ENCODE measurements at places on chromosomes 5 and 9.
A peak's percentile ranks its signal among the peaks of the same experiment; 100 is the strongest.

DNA sequence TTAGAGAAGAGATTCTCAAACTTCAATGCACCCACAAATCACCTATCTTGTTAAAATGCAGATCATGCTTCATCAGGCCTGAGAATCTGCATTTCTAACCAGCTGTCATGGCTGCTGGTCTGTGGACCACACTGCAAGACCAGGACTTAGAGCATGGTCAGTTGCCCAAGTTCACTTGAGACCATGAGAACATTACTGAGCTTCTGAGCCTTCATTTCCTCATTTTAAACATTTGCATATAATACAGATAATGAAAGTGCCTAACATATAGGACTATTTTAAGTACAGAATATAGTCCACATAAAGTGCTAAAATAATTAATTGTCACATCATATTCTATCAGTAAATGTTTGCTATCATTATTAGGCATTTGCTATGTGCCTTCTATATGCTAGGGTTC, 260.8 kb upstream of the TNC start:
- no peak for DNase-seq

- DNase-seq: no peak
Observed at GRCh38 chr5:124330595-124331220, 415.7 kb downstream of the ZNF608 start.

DNA sequence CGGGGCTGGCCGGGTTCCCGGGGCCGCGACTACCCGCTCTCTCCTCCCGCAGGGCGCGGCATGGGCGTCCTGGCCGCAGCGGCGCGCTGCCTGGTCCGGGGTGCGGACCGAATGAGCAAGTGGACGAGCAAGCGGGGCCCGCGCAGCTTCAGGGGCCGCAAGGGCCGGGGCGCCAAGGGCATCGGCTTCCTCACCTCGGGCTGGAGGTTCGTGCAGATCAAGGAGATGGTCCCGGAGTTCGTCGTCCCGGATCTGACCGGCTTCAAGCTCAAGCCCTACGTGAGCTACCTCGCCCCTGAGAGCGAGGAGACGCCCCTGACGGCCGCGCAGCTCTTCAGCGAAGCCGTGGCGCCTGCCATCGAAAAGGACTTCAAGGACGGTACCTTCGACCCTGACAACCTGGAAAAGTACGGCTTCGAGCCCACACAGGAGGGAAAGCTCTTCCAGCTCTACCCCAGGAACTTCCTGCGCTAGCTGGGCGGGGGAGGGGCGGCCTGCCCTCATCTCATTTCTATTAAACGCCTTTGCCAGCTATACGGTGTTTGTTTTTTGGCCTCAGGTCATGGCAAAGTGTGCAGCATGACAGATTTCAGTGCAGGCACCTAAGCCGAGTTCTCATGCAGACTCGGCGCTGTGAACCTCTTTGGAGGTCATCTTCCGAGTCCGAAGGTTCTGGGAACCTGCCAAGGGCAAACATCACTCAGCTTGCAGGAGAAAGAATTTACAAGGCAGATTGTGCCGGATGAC, 516 bp downstream of the MRPL41 start:
- DNase-seq: peak; percentile 4

GRCh38 chr9:122307925-122308324, 43.2 kb downstream of the MRRF start:
- no peak for DNase-seq

DNA sequence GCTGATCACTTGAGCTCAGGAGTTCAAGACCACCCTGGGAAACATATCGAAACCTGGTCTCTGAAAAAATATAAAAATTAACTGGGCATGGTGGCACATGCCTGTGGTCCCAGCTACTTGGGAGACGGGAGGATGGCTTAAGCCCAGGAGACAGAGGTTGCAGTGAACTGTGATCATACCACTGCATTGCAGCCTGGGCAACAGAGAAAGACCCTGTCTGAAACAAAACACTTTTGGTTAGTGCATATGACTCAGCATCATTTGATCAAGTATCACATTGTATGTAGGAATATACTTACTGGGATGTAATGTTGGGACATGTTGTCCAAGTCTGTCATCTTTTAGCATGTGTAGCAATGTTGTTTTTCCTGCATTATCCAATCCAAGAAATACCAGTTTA, 12.0 kb downstream of the SAR1B start:
- DNase-seq: no peak

DNA sequence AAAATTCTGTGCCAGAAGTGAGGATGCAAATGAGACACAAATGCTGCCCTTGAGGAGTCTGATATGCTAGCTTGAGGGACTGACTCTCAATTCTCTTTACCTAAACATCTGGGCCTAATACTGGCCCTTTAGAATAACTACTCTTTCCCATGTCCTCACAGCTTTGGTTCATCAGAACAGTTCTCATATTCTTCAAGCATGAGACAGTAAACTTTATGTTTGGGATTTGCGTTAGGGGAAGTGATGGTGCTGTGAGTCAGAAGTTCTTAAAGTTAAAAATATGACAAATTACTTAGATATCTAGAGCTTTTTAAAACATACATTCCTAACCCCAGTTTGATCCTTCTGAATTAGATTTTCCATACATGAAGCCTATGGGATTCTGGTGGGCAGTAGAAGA, 665.0 kb upstream of the RGMB start:
- DNase-seq: no peak

DNA sequence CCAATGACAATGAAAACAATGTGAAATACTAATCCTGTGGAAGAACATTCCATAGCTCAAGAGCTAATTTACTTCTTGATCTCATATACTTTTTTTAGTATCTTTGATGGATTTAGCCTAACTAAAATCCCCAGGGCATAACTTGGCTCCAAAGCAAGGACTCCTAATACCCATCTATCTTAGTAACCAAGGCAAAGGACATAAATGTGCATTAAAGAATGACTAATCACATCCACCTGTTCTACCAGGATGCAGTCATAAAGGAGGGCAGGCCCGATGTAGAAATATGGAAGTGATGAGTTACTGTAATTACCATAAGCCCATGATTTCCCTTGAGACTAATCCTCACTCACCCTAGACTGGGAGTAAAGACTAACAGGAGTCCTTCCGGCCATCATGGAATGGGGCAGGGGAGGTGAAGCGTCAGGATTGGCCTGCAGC, 56.9 kb downstream of the KIF24 start:
- DNase-seq: no peak

GRCh38 chr5:17075236-17075635, 139.1 kb upstream of the MYO10 start:
- DNase-seq: no peak

DNA sequence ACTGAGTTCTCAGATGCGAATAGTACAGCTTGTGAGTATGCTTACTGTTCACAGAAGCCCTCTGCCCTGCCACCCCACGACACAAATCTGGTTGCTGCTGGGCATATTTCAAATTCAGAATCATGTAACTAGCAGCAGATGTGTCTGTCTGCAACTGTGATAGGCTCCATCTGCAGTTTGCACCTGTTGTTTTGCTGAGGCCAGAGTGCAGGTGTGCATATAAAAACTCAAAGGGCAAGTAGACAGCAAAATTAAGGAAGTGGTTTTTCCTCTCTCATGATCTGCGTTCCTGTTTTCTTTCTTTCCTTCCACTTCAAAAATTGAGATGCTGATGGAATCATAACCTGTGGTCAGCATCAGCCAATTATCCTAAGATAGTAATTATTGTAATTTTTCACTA, 1000.5 kb downstream of the PTPRD start:
- no peak for DNase-seq

DNA sequence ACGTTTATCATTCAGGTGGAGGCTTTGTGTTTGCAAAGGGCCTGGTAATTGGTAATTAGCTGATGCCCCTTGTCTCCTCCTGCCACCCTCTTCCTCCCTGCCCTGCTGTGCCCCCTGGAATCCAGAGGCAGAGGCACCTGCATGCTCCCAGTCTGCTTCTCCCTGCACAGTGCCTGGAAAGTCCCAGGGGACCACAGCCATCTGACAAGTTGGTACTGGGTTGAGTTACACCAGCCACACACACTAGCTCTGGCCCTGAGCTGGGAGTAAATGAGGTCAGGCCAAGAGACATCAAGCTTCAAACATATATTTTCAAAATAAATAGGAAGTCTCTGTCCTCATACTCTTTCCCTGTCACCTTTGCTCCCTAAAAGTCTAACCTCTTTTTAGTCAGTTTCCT, 56.3 kb downstream of the INSYN2B start:
- peak; percentile 4 for DNase-seq

DNA sequence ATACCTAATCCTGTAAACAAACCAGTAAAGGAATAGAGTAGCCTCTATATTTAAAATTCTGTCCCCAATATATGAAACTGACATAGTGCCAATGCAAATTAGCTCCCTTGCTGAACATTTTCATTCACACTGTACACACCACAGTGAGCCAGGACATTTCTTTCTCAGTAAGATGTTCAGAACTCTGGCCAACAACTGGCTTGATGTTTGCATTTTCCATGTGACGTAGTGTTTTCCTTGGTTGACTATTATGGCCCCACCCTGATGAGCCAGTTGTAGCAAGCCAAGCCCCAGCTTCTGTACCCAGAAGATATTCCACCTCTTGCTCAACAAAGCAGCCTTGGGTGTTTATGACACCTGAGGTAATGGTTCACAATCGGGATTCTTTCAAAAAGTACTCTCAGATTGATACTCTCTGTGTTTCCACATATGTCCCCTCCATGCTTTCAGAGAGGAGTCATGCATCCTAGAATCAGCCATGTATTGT, 17.7 kb upstream of the ANXA1 start:
- no peak for DNase-seq

GRCh38 chr5:96080557-96080956, 118.9 kb upstream of the ELL2 start:
- no peak for DNase-seq

DNA sequence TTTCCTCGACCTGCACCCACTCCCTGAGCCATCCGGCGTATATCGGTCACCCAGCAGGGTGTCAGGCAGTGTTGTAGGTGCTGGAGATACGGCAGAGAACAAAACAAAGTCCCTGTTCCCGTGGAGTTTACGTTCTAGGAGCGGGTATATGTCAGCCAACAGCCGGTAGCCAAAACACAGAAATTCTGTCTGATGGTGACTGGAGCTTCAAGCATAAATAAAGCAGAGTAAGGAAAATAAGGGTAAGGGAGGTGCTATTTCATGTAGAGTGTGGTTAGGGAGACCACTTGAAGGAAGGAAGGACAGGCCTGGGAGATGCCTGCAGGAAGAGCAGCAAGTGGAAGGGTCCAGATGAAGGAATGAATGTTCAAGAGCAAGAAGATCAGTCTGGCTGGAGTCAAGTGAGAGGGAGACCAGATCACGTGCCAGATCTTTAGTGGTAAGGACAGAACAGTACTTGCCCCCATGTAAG, 783 bp upstream of the ZFR start:
- DNase-seq: no peak

DNA sequence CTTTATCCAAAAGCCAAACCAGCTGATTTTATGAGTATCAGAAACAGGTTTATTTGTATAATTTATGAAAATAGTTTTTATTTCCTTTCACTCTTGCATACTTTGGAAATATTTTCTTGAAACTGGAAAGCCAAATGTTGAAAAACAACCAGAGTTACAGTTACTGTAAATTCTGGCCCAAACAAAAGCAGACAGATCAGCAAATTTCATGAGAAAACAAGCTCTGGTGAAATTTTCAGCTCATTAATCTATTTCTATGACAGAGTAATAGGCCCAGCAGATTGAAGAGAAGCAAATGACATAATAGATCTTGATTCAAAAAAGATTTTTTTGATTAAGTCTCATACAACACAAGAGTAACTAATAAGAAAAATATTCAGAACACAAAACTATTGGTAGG, 182.7 kb downstream of the ENC1 start:
- no peak for DNase-seq

- DNase-seq: no peak
Observed at GRCh38 chr5:67623078-67623477, 426.5 kb upstream of the CD180 start.

GRCh38 chr5:1543398-1544293, 19.9 kb upstream of the LPCAT1 start:
- DNase-seq: no peak

GRCh38 chr5:81842795-81843398, 92.0 kb upstream of the SSBP2 start:
- no peak for DNase-seq

- no peak for DNase-seq
Observed at GRCh38 chr5:39381376-39381775, 17.1 kb upstream of the C9 start.

DNA sequence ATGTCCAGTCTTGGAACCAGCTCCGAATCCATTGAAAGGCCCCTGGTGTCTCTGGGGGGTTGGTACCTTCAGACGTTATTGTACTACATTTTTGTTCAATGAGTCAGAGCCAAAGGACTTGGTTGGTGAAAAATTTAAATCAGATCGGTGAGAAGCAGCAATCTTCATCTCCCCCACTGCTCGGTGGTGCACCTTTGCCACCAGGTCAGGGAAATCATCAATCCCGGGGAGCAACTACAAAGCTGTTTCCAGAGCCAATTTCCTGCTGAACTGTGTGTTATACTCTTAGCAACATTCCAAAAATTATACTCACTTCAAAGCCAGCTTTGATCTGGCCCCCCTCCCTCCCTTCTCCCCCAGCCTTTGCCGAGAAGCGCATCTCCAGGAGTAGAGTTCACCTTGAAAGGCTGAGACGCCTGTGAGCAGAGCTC, 375.2 kb upstream of the WWC1 start:
- no peak for DNase-seq

DNA sequence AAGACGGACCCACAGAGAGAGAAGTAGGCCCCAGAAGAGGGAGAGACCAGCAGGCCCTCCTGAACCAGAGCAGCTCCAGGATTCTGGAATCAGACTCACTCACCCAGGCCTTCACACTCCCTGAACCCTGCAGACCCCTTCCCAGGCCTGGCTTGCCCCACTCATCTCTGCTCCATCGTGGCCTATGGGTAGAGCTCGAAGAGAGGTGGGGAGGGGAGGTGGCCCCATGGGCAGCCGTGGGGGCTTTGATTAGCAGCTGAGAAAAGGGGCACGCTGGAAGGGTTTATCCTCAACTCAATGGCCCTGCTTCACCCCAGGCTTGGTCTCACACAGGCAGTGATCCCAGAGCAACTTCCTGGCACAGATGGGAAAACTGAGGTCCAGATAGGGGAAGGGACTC, 613 bp downstream of the MYMK start:
- DNase-seq: no peak

GRCh38 chr9:120366644-120367019, 213.3 kb downstream of the CDK5RAP2 start:
- no peak for DNase-seq

DNA sequence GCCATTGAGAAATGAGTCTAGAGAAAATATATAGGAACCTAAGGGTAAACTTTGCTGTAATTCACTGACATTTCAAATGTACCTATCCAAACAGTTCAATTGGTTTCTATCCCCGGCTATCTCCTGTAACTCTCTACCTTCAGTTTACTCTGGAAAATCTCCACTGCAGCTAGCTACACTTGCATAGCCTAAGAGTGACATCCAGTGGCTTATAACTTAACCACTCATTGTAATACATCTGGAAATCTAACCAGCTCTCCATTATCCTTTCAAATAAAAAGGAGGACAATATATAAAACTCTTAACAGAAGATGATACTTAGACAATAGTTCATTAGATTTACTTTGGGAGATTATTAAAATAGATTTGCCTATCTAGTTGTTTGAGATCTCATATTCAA, 35.3 kb upstream of the SPDL1 start:
- no peak for DNase-seq

GRCh38 chr5:17315710-17316221, 98.3 kb downstream of the BASP1 start:
- no peak for DNase-seq

Data from stimulated activated CD4-positive, alpha-beta T cell treated with anti-CD3 and anti-CD28 coated beads, Interleukin-12 subunit alpha, Interleukin-12 subunit beta, amount 100 ng/mL, for 48 hours (primary cell).